GM12892 (cell line): ENCODE measurements at places on chromosomes 1 and 21.
A peak's percentile ranks its signal among the peaks of the same experiment; 100 is the strongest.

- no peak for DNase-seq
These were observed 82.7 kb downstream of the LPAR3 start for GRCh38 chr1:84810343-84810742.

DNA sequence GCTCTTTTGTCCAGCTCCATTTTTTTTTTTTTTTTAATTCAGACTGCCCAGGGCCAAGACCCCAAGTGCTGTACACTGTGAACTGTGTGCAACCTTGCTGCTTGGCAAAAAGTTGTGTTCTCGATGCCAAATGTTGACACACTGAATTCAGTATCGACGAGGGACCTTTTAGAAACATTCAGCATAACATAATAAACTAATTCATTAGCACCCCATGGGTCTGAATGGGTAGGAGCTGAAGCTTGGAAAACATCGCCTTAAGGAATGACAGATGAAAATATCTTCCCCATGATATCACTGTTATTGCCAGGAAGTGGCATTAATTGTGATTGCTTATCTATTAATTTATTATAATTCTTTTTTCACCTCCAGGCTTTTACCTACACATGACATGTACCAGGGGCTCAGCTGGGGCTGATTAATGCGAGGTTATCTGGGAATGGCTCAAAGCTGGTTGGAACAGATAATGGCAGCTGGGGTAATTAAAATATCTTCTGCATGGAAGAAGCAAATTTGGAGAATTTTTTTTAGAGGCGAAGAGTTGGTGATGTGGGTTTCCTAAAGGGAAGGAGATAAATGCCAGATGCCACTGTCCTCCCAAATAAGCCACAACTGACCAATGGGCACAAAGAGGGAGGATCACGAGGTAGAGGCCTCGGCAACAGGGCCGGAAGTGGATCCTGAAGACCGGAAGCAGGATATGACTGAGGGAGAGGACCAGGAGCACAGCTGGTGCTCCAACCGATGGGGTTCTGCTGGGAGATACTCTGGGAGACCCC is 169.3 kb downstream of the GRIK3 start:
- DNase-seq, result no peak

DNA sequence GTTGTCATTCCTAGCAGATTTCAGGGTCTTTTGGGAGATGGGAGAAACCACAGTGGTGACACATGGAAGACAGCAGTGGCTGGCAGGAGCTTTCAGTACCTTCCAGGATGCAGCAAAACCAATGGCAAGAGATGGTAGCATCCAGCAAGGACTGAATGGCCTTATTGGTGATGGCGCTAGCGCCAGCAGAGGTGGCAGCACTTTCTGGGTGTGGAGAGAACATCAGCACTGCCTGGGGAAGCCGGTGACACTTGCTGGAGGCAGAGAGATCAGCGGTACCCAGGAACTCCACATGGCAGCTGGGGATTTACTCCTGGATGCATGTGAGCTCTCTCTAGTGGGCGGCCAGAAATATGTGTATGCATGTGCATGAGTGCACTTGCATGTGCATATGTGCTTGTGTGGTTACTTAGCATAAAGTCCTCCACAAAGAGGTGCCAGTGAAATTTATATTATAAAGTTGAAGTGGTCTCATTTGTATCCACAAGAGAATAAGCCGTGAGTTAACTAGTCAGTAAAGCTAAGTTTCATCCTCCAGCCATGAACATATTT is 364.7 kb downstream of the LMX1A start:
- DNase-seq, result no peak

DNA sequence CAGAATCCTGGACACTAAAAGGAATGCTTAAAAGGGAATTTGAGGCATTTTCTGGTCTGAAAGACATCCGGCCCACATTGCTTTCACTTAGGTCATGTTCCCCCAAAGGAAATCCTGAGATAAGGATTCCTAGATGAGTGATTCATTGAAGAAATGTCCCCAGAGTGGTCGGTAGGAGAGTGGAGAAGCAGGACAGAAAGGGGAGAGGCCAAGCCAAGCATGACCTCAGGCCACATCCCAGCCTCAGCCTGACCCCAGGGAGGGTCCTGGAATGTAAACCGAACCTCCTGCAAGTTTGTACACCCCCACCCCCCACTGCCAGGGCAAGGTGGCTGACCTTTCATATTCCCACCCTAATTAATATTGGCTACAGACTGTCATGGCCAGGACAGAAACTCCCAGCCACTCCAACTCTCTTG is 16.6 kb downstream of the HIVEP3 start:
- no peak for DNase-seq

DNA sequence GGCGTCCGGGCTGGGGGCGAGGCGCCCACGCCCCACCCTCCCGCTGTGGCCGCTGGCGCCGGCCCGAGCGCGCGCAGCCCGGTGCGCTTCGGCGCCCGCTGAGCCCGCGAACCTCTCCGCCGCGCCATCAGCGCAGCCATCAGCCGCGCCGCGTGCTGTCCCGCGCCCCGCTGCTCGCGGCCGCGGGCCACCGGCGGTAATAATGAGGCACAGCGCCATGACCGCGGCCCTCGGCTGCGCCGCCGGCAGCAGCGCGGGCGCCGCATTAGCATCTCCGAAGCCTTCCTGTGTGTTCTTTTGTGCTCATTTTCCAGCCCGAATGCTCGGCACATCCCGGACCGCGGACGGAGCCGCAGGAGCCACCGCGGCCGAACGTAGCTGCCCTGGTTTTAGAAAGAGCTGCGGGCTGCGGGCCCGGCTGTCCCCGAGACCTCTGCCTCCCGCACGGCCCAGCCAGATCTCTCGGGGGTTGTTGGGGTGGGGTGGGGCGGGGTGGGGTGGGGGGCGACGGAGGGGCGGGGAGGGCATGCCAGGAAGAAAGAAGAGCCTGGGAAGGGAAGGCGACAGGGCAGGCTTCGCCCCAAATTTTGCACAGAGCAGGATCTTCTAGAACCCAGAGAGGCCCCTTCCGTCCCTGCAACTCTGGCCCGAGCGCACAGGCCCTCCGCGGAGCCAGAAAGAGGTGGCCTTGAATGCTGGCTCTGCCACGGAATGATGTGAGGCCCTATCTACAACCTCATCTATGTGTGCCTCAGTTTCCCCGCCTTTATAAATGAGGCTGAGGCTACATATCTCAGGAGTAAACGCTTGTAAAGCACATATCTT is 55.3 kb downstream of the RRAGC start:
- DNase-seq, result no peak

DNA sequence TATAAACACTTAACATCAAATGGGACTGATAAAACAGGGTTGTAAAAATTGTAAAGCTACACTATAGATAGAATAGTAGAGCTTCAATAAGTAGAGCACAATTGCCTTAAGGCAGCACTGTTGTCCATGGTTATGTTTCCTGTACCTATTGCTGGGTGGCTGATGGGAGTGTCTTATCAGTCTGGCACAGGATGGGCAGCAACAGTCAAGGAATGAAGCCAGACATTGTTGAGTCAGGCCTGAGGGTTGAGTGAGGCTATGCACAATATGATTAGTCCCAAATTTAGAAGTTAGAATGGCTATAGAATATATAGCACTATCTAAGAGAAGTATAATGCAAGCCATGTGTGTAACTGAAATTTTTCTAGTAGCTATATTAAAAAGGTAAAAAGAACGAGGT is 25.0 kb upstream of the CD1D start:
- DNase-seq, result no peak

- DNase-seq, result peak; percentile 67
These were observed 2.0 kb downstream of the HES3 start for GRCh38 chr1:6245869-6246496.

DNA sequence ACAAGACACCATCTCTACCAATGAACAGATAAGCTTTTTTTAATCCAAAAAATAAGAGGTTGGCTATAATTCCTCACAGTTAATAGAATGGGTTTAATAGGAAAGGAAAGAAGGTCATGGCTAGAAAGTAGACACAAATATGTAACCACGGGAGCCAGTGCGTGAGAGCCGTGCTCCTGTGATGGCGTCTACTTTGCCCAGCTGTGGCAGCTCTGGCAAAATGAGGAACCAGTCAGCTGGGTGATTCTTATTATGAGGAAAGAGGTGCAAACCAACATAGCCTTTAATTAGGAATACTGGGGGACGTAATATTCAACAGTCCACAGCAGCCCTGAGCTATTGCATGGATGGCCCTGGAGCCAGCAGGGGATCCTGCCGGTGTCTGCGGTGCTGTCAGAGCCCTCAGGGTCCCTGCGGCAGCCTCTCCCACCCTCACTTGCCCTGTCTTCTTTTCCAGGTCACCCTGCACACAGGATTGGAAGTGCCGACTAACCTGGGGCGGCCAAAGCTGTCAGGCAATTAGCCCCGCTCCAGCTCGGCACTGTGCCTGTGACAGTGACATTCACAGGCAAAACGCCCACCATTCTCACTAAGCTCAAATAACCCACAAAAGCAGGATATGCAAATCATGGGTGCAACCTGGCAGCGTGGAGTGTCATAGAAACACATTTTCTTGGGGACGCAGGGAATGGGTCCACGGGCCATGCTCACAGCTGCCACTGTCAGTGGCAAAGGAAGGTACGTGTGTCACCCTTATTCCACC is 25.9 kb upstream of the GNPAT start:
- no peak for DNase-seq

- DNase-seq, result no peak
These were observed 3.6 kb downstream of the ACOT7 start for GRCh38 chr1:6389971-6390370.

- DNase-seq, result no peak
These were observed 28.3 kb upstream of the ACOT11 start for GRCh38 chr1:54519709-54520108.

DNA sequence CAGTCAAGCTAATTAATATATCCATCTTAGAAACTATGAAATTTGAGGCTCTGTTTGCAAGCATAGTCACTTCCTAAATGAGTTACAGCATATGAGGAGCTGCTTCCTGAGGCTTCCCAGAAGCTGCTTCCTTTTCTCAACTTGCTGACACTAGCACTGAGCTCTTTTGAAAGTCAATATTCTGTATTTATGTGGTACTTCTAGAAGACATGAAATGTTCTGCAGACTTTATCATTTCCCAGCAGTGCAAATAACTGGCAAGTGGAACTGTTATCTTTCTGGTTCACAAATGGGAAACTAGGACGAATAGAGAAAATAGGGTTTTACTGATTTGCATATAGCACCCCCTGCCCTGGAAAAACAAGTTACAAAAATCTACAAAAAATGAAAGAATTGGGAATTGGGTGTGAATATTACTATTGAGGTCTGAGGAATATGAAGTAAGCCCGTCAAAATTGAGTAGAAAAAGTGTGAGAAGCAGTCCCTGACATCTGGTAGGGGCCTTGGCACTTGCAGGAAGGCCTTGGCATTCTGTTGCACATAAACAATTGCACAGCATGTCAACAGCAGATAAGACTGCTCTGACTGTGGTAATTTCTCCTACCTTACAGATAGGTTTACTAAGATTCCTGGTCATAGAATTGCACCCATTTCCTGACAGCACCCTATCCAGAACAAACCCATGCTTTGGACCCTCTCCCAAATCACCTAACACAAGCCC is 7.1 kb downstream of the GIPC2 start:
- DNase-seq, result no peak

DNA sequence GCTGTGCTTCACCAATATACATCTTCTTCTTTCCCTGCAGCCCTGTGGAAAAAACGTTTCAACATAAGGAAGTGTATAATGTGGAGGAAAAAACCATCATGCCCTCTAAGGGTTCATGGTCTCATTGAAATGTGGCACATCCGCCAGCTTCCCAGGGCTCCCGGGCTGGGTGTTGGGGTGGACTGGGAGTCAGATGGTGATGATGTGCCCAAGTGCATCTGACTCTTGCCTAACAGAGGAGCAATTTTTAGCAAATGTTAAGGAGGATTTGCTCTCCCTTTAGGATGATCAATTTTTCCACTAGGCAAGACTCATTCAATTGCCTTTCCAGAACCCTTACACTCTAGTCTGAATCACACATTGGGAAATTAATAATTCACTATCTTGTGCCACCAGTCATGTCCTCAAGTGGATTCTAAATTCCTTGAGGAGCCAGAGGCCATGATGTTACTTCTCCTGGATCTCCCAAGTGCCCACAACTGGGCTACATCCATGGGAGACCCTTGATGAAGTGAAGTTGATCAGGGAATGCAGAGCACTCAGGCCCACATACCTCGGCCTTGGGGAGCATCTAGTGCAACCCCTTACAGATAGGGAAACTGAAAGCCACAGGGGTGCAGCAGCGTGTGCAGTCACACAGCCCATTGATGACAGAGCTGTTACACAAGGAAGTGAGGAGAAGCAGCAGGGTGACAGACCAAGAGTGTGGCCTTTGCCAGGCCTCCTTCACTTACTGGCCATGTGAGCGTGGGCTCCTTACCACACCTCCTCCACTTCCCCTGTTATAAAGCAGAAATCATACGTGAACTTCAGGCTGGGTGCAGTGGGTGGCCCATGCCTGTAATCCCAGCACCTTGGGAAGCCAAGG is 100.0 kb upstream of the SLC44A3 start:
- peak; percentile 37 for DNase-seq

DNA sequence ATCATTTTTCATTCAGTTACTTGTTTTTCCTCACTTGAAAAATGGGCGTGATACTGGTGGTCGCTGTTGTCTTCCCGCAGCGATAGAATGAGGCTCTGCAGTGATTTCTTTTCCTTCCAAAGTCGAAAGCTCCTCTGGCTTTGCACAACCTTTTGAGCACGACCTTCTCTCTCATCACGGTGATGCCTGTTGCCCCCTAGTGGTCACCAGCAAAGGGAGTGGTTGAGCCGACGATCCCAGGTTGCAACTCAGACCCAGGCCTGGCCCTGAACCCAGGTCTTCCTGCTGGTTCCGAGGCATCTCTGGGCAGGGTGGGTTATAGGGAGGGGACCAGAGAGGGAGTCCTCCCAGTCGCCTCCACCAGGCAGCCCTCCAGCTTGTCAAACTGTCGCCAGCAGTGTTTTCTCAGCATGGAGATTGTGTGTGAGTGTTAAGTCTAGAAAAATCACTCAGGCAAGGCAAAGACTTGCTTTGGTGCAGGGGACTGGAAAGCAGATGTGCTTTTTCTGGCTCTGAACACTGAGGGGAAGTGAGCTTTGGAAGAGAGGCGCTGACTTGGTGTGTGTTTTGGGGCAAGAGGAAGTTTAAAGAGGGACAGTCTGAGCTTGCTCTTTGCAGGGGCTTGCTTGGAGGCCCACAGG is 285.3 kb downstream of the CAMTA1 start:
- peak; percentile 54 for DNase-seq
